ELF-1 (cell line): ENCODE measurements at places on chromosomes 4 and X.
A peak's percentile ranks its signal among the peaks of the same experiment; 100 is the strongest.

DNA sequence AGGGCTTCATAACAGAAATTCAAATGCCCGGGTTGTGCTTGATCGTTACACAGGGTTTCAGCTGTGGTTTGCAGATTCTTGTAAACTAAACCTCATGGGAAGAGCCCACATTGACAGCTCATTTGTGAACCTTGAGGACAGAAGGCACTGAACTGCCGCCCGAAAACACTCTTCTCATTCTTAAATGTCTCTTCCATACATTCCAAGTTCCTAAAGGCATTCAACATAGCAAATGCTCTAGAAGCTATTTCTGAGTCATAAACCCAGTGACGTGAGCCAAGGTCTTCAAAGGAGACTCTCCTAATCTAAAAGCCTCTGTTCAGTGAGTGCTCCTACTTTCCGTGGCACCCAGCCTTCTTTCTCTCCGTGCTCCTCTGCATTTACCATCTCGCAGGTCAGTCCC, 737.8 kb upstream of the FRG1 start:
- DNase-seq: peak; percentile 53

DNA sequence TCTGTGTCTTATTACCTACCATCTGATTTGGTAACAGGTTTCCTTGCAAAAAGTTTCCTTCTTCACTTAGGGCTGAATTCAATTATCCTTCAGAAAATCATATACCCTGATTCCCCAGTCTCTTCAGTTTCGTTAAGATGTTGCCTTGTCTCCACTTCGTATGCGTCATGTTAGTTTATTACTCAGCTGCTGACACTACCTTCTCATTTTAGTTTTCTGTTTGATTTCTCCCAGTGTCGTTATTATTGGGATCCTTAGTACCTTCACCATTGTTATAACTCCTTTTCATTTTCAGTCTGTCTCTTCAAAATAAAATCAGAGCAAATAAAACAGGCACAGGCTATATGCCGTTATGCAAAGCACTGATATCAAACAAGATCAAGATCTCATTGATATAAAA, 87.5 kb upstream of the RBPJ start:
- no peak for DNase-seq

DNA sequence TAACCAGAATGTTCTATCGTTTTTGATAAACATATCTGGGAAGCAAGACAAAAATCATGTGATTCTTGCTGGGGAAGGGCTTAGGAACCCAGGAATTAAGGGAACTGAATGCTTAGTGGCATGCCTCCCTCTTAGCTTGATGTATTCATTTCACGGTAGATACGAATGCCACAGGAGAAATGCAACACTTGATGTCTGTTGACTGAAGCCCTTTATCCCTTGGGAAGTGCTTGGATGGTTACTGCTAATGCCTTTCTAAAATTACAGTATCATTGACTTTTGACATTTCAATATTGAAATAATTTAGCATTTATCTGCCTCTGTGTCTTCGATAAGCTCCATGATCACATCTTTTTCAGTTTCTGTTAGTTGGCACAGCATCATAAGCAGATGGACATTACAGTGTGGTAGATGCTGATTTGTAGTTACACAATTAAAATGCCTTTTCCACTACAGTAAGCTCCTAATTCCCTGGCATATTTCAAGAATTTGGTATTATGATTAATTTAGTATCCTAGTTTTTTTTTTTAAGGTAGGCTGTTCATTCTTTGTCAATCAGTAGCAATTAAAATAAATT, 226.7 kb downstream of the ARHGAP10 start:
- DNase-seq: no peak

GRCh38 chr4:94833394-94833793, 75.6 kb downstream of the BMPR1B start:
- DNase-seq: no peak

GRCh38 chr4:94413085-94413840, 38.5 kb upstream of the PDLIM5 start:
- no peak for DNase-seq

DNA sequence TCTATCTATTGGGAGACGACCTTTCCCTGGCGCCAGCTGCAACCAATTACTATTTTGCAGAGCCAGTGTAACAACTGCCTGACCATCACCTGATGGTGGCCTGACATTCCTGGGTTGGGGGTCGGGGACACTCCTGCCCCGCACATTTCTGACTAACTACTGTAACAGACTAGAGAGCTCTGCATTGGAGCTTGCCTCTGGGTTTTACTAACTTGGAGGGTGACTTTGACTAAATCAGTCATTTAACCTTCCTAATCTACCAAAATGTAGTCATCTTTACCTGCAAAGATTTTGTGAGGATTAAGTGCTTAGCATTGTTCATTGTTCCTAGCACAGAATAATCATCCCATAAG, 37.5 kb upstream of the ABCG2 start:
- DNase-seq: peak; percentile 90

DNA sequence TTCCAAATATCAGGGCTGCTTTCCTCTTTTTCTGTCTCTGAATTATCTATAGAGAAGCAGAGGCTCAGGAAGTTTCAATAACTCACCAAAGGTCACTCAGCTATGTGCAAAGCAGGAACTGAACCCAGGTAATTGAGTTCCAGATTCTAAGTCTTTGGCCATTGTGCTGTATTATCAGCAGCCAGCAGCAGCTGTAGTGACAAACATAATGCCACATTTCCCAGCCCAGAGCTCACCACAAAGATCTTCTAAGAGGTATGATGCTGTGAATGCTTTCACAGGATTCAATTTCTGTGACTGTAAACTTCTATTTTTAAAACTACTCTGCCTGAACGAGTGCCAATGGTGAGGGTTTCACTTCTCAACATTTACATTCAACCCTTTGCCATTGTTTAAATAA, 56.4 kb downstream of the SPOCK3 start:
- no peak for DNase-seq

- DNase-seq: no peak
Measured at GRCh38 chr4:43990551-43990950, 458.1 kb downstream of the KCTD8 start.

- no peak for DNase-seq
Measured at GRCh38 chr4:47462799-47463234, 685 bp downstream of the COMMD8 start.

DNA sequence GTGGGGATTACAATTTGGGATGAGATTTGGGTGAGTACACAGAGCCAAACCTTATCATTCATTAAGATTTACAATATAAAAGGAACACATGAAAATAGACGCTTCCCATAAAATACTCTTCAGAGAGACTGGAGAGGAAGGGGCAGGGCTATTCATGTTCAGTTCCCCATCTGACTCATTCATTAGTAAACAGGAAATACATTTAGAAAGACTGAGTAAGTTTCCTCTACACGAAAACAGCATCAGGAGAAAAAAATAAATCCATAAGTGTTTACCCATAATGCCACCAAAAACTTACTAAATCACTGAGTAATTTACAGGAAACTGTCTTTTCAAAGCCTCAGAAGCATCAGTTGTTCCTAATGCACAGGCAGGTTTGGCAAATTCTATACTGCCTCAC, 255.4 kb upstream of the CXorf51A start:
- no peak for DNase-seq

- DNase-seq: no peak
Measured at GRCh38 chr4:169565606-169566005, 46.8 kb downstream of the NEK1 start.

DNA sequence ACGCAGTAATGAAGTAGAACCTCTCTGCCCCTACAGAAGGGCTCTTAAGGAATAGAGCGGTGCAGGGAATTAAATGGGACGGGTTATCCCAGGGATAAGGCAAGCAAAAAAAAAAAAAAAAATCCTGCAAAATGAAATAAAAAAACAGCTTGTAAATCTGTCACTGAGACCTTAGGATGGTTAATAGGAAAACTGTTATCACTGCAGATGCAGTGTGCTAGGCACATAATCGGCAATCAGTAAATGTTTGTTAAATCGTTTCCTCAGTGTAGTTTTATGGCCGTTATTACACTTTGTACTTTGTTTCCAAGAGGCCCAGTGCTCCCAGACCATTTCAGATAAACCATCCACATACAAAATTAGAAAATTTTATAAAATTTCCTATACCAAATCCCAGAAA, 1.0 kb downstream of the HNRNPH2 start:
- peak; percentile 40 for DNase-seq

- no peak for DNase-seq
Measured at GRCh38 chr4:148021686-148022085, 289.8 kb downstream of the ARHGAP10 start.

GRCh38 chrX:108347800-108348199, 90.4 kb downstream of the COL4A6 start:
- DNase-seq: peak; percentile 86

- no peak for DNase-seq
Measured at GRCh38 chrX:74291577-74291963, 12.4 kb upstream of the ZCCHC13 start.

DNA sequence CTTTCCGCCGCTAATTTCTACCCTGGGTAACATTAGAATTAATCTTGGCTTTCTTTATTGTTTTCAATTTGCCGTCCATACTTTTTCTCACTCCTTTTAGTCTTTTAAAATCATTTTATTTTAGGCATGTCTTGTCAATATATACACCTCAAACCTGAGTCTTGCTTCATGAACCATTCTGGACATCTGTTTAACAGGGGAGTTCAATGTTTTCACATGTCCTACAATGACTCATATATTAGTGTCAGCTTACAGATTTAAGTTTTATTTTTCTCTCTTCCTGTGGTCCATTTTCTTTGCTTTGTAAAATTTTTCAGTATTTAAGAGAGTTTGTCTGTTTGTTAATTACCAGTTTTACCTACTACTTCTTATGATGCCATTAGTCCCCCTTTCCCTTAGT, 89.5 kb downstream of the LCORL start:
- DNase-seq: no peak

DNA sequence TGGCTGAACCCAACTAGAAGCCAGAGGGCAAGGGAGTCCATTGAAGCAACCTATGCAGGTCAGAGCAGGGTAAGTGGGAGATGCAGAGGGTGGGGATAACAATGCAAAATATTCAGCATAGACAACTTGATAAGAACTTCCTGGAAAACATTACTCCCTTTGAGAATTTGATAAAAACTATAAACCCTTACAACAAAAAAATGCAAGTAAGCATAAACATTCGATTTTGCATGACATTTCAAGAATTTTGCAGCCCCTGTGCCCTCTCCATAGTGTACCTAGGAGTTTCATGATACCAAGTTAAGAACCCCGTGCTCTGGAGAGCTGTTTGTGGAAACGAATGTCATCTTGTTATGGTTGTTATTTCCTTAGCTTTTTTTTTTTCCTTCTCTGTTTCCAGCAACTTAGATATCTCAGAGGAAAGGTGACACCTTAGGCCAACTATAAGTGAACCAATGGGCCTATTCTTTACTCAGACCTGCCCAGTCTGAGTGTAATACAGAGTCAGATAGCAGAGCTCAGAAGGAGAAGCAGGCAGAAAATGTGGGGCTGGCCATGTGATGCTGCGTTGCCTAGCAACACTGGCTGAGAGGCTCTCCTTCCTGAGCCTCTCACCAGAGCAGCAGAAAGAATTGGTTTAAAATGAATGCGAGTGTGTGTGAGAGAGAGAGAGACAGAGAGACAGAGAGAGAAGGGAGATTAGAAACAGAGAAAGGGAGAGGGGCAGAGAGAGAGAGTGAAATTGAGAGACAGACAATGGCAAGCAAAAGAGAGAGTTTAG, 36.7 kb upstream of the GABRQ start:
- peak; percentile 14 for DNase-seq

DNA sequence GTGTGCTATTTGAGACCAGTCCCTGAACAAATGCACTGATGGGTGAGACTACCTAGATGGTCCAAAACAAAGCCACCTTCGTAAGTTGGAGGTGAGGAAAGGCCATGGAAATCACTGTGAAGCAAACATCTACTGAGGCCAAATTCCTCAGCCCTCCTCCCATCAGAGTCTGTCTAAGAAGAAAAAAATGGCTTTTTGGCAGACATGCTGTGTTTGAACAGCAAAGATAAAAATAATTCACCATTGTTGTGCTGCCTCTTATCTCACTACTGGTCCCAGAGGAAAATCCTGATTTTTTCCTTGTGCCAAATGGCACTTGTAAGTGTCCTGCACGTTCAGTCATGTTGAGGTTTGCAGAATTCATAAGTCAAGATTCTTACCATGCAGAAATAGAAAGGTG, 7.9 kb downstream of the MAGEB18 start:
- no peak for DNase-seq

DNA sequence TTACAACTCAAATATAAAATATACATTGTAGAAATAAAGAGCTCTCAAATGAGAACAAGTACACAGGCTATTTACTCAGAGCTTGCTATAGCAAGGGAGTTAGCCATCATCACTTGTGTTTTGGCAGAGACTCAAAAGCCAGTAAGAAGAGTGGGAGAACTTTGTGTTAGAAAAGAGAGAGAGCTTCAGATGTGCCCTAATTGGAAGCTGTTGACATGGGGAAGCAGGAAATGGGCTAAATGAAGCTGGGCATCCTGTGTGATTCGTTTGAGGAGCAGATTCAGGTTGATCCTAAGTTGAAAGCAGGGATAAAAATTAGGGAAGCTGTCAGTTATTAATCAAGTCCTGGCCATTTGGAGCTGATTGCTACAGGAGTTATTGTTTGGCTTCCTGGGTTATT, 207.4 kb upstream of the MAOA start:
- DNase-seq: no peak

GRCh38 chr4:123577225-123577906, 180.8 kb downstream of the SPRY1 start:
- no peak for DNase-seq

DNA sequence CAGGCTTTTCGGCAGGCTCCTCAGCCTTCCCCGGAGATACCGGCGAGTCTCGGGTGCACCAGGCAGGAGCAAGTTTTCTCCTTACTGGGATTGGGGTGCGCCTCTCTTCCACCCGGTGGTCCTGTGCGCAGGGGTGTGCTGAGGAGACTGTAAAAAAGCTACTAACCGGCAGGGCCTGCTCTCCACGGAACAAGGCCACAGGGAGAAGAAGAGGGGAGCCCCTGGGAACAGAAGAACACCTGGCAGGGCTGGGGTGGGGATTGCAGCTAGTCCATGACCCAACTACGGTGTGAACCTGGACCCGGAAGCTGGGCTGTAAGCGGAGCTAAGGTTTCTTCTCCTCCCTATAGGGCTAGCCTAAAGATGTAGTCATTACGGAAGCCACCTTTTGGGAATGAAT, 17.7 kb upstream of the ZIC3 start:
- peak; percentile 66 for DNase-seq

DNA sequence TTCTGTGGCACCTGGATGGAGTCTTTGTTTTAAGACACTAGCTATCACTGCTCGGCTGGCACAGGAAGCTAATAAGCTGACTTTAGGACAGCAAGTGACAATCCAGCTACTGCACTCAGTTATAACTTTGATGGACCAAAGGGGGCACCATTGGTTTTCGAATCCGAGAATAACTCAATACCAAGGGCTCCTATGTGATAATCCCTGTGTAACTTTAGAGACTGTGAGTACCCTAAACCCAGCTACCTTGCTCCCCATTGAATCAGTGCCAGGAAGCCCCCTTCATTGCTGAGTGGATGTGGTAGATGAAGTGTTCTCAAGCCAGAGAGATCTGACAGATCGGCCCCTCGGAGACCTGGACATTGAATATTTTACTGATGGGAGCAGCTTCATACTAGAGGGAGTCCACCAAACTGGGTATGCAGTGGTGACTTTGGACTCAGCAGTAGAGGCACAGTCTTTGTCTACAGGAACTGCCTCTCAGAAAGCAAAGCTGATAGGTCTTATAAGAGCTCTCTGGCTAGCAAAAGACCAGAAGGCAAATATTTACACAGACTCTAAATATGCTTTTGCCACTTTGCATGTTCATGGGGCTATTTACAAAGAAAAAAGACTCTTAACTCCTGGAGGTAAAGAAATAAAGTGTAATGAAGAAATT, 35.5 kb upstream of the UGT2B7 start:
- no peak for DNase-seq
